ENCODE measurements at places on chromosomes 3 and 15.

DNA sequence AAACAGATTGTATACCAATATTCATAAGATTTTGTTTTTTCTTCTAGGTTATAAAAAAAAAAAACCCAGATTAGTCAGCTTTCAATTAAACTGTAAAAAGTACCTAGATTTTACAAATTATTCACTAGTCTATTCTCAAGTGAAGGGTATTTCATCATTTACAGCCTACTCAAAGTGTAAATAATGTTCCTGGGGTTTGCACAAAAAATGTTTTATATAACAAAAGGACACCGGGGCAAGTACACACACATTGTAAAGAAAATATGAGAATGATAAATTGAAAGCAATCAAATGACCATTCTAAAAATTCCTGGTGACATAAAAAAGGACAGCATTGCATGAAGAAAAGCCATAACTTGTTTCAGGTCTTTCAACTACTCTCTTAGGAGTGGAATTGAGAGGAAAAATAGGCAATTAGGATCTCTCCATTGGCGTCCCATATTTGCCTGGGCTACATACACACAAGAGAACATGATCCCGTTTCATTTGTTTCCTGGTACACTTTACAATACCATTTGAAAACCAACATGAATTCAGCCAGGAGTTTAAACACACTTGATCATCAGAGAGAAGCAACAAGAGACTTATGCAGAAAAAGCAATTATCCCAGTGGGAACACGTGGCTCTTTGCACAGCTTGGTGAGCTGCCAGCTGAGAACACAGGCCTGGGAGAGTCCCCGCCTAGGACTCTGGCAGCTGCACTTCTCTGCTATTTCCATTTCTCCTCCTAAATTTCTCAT, 1039.2 kb downstream of the ROBO1 start:
- DNase-seq = peak; percentile 32

GRCh38 chr15:85730001-85730820, 64.5 kb downstream of the KLHL25 start:
- no peak for DNase-seq

- DNase-seq = no peak
Measured at GRCh38 chr3:101876142-101876541, 26.8 kb downstream of the NFKBIZ start.

DNA sequence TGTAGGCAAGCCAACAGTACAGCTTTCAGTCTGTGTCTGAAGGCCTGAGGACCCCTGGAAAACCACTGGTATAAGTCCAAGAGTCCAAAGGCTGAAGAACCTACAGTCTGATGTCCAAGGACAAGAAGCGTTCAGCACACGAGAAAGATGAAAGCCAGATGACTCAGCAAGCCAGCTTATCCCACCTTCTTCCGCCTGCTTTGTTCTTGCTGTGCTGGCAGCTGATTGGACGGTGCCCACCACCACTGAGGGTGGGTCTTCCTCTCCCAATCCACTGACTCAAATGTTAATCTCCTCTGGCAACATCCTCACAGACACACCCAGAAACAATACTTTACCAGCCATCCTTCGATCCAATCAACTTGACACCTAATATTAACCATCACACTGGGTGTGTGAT, 59.0 kb upstream of the PDZRN3 start:
- no peak for DNase-seq

- DNase-seq = no peak
Measured at GRCh38 chr3:98890181-98890835, 11.2 kb downstream of the DCBLD2 start.

DNA sequence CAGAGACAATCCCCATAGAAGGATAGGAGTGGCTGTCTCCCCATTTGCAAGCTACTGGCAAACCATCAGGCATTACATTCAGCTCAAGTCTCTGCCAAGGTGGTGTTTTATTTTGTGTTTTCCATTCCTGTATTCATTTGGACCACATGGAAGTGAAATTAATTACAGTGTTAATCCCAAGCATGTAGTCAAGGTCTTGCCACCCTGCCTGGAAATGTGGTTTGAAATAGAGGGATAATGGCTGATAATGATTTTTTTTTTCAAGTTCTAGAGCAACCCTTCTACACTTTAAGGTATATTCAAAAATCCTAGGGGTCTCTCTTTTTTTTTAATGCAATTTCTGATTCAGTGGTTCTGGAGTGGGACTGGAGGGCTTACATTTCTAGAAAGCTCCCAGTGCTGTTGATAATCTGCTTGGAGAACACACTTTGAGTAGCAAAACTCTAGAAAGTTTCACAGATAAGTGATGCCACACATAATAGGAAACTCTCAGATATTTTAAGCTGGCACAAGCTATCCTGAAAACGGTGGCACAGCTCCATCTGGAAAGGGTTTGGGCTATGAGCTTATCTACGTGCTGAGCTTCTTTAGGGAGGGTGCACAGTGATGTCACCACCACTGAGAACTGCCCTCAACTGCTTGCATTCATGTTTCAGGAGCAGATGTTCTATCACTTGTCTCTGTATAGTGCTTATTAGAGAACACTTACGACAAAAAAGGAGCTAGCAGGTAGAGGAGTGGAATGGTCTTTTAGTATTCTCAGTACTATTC, 140.1 kb upstream of the IL12A start:
- no peak for DNase-seq

- no peak for DNase-seq
Measured at GRCh38 chr15:75966073-75966472, 46.2 kb downstream of the NRG4 start.

- DNase-seq = no peak
Measured at GRCh38 chr3:98954791-98955604, 53.5 kb upstream of the DCBLD2 start.

DNA sequence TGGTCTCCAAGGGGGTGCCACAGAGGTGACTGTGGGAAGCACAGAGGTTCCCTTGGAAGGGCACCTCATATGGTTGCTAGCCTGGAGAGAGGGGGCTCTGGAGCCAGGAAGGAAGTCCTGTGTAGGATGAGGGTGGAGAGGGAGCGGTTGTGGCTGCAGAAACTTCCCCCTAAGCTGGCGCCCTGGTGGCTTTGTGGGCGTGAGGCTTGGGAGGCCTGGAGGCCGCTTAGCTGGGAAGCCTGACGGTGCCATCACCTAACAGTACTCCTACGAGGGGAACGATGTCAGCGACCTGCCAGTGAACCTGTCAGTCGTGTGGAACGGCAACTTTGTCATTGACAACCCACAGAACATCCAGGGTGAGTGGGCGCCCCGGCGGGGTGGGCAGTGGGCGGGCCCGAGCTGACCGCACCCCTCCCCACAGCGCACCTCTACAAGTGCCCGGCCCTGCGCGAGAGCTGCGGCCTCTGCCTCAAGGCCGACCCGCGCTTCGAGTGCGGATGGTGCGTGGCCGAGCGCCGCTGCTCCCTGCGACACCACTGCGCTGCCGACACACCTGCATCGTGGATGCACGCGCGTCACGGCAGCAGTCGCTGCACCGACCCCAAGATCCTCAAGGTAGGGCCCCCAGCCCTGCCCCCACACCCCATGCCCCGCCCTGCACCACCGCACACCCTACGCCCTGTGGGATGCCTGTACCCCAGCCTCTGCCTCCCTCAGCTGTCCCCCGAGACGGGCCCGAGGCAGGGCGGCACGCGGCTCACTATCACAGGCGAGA, 31.0 kb downstream of the PLXNA1 start:
- no peak for DNase-seq

GRCh38 chr15:31300208-31300661, 26.4 kb upstream of the KLF13 start:
- DNase-seq = no peak

- no peak for DNase-seq
Measured at GRCh38 chr3:51295625-51296024, 89.5 kb upstream of the MANF start.

GRCh38 chr15:62857411-62857853, 185.1 kb upstream of the TPM1 start:
- no peak for DNase-seq

DNA sequence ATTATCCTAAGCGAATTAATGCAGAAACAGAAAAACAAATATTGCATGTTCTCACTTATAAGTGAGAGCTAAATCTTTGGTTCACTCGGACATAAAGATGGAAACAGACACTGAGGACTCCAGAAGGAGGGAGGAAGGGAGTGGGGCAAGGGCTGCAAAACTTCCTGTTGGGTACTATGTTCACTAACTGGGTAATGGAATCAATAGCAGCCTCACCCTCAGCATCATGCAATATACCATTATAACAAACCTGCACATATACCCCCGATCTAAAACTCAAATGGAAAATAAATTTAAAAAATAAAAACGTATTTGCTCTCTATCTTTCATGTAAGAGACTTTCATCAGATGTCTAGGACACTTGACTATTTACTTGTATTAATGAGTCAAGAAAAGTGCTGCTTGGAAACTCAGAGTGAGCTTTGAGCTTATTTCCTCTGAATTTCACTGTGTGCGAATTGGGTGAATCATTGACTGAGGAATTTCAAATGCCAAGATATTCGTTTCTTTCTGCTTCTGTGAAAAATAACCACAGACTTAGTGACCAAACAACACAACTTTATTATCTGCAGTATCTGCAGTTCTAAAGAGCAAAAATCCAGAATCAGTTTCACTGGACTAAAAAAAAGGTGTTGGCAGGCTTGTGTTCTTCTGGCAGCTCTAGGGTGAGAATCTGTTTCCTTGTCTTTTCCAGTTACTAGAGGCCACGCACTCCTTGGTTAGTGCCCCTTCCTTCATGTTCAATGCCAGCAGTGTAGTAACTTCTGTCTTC, 18.4 kb downstream of the TM4SF18 start:
- no peak for DNase-seq

- no peak for DNase-seq
Measured at GRCh38 chr3:129470861-129471260, 30.8 kb downstream of the IFT122 start.

DNA sequence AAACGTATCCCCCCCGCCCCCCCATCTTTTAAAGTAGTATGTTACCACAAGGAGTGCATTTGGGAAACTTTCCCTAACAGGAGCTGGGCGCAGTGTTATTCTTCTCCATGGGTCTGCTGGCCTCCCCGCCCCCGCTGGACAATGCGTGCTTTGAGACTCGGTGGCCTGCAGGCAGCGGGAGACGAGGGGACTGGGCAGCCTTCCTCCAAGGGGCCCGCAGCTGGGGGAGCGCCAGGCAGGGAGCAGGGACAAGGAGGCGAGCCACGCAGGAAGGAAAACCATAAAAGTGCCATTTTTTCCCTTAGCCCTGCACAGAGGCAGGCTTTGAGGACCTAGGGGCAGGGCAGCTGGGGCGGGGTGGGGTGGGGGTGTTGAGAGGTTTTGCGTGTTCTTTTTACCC, 14.1 kb downstream of the SOX2 start:
- DNase-seq = no peak

DNA sequence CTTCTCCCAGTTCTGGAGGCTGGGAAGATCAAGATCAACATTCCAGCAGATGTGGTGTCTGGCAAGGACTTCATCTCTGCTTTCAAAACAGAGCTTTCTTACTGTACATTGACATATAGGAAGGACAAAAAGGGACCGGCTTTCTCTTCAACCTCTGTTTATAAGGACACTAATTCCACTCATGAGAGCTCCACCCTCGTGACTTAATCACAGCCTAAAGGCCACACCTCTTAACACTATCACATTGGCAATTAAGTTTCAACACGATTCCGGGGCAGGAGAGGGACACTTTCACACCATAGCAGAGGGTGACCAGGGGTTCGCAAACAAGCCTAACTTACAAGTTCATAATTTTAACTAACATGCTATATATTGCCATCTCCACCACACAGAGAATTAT, 231.5 kb downstream of the MAGI1 start:
- DNase-seq = no peak

DNA sequence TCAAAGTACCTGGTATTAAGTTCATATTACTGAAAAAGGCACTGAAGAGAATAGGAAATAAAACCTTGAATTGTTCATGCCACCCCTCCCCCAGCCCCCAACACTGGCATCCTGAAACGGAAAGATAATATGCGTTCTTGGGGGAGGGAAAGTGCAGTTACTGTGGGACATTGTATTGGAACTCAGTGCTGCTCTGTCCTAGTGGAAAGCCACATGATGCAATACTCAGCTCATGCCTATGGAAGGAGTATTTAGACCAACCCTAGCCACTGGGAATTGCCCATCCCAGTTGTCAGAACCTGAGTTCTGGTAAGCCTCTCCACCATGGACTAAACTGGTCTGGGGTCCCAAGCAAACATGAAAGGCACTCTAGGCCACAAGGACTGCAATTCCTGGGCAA, 680.8 kb upstream of the BCHE start:
- no peak for DNase-seq

- no peak for DNase-seq
Measured at GRCh38 chr3:115402651-115403050, 220.7 kb upstream of the GAP43 start.

DNA sequence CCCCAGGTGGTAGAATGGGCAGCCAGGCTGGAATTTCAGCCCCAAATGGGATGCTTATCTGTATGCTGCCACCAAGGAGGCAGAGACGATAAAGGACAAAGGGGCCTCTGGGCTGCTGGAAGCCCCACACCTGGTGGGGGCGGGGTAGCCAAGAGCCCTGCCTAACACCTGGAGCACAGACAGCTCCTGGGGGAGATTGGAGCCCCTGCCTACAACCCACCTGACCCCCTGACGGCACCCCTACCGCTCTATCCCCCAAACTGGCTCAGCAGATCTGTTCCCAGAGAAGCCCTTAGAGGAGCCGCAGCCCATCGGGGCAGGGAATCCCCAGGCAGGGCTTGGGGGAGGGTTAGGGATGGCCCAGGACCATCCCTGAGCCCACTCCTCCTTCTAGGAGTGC, 15.8 kb upstream of the SEMA3F start:
- DNase-seq = no peak

- DNase-seq = no peak
Measured at GRCh38 chr3:112606098-112606497, 34.8 kb downstream of the CCDC80 start.

- peak; percentile 11 for DNase-seq
Measured at GRCh38 chr3:134651347-134652041, 672 bp upstream of the KY start.

DNA sequence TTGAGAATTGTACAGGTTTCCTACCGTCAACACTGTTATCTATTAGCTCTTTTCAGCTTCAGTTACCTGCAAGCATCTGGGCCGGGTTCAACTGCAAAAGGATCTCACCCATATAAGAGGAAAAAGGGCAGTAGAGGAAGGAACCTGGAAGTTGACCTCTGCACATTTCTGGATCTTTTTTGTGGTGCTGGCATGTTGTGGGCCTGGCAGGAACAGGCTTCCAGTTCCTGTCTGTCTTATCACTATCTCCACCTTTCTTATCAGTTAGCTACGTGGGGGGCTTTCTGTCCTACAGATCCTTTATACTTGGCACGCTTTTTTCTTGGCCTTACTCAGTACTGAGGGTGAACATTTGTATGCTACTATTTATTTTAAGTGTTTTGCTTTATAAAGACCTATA, 42.2 kb upstream of the TJP1 start:
- DNase-seq = no peak

GRCh38 chr3:44045476-44046275, 196.0 kb upstream of the TOPAZ1 start:
- no peak for DNase-seq

All from urinary bladder (tissue), 4 donors.